ENCODE measurements at places on chromosomes 6 and 20.

DNA sequence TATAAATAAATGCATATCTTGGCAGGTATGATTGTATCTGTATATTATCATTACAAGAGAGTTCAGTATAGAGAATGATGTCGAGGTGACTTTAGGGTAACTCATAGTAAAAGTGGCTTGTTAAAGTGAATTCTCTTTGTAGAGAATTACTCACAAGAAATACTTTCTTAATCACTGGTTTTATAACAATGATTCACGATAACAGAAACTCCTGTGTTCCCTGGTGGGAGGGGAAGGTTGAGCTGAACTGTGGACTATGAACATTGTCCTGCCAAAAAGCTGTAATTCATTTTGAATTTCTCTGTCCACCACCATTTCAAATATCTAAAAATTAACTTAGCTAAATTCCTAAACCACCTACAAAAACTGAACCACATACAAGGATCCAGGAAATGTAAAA is 7.7 kb downstream of the TPMT start:
- DNase-seq, result peak; percentile 26

DNA sequence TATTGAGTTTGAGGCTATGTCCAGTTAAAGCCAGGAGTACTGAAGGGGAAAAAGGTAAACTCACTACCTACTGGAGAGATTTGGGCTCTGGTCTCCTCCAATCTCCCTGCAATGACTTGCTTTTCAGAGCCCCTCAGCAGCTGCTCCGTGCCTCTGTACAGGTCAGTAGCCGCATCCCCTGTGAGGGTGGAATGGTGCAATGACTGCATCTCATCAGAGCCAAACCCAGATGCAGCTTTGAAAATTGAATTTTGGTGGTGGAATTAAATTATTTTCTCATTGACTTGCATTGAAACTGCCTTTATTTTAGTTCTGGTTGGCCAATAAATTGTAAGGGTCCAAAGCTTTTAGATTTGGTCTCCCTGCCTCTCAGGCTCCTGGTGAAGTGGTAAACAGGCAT is 166.7 kb downstream of the DLL1 start:
- DNase-seq, result no peak

DNA sequence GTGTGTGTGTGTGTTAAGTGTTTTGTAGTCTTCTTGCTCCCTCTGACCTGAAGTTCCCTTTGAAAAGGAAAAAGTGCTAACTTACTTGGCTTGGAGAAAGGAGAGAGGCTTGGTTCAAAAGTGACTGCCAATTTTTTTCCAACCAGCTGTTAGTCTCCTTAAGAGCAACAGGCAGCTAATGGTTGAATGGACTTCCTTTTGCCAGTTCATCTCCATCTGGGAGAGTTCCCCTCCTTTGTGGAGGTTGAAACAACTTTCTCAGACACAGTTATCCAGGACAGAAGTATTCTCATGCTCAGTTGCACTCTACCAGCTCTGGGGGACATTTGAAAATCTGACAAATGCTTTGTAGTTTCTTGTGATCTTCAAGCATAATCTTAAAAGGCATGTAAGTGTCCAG is 4.5 kb downstream of the RIPOR2 start:
- DNase-seq, result no peak

DNA sequence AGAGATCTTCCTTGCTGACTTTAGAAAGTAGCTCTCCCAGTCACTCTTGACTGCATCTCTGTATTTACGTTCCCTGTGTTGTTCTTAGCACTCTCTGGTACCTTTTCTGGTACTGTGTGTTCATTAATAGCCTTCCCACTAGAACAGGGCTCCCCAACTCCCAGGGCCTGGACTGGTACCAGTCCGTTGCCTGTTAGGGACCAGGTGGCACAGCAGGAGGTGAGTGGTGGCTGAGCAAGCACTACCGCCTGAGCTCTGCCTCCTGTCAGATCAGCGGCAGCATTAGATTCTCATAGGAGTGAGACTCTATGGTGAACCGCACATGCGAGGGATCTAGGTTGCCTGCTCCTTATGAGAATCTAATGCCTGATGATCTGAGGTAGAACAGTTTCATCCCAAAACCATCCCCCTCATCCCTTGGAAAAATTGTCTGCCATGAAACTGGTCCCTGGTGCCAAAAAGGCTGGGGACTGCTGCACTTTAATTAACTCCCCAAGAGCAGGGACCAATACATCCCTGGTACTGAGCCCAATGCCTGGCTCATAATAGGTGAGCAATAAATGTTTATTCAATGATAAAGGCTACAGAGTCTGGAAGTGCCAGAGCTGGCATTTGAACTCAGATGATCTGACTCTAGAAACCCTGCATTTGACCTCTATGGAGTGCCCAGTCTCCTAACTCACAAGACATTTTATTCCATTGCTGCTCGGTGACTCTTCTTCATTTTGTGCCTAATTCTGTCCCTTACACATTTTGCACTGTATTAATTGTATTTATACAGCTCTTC is 11.0 kb downstream of the UTRN start:
- no peak for DNase-seq

- peak; percentile 47 for DNase-seq
These were observed 23.0 kb upstream of the CD24 start for GRCh38 chr6:106997392-106998158.

DNA sequence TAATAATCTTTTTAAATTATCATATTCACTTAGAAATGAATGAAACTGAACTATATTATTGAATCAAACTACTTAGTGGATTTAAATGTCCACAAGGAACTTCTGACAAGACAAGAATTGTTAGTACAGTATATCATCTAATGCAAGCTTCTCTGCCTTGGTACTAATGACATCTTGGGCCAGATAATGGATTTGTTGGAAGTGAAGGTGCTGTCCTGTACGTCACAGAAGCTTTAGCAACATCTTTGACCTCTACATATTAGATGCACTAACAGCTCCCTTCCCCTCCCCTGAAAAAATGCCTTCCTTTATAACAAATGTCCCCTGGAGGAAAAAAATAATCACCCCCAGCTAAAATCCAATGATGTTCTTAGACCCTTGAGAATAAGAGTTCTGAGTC is 695.8 kb upstream of the EYS start:
- DNase-seq, result no peak

DNA sequence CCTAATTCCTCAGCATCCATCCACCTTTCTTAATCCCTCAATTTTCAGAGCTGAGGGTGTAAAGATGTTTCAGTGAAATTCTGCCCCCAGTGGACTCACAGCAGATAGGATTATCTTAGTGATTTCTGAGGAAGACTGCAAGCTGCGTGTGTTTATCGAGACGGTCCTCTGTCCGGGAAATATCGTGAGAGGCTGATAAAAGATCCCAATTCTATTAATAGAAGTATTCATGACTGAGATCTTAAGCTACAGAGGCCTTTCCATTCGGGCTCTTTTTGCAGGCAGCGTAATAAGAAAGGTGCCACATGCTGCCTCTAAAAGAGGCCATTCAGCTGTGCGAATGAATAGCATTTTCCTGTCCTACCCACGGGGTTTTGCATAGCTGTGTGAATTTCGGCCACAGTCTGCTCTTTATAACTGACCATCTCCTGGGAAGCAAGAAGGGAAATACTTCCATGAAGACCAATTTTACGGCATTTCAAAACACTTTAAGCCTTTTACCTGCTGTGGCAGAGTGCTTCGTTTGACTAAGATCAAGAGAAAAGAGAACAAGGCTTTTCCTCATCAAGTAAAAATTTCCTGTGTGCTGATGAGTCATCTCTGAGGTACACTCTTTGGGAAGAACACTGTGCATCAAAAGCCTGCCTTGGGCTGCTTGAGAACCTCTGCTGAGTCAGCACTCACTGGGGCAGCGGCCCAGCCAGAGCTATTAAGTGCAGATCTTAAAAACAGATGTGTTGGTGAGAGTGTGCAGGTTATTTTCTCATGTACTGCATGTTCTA is 208.8 kb downstream of the ARHGAP18 start:
- DNase-seq, result no peak

- DNase-seq, result no peak
These were observed 104.9 kb upstream of the PRDM1 start for GRCh38 chr6:105981002-105981887.

- no peak for DNase-seq
These were observed at the start of gene C20orf204 for GRCh38 chr20:64035933-64036345. TSS of gene C20orf204 (plus strand) at chr20:64036182. CDS start at chr20:64036324, 142 bp downstream.

- peak; percentile 92 for DNase-seq
These were observed 15.0 kb downstream of the ACSS2 start for GRCh38 chr20:34891166-34892062.

- DNase-seq, result no peak
These were observed 158.2 kb upstream of the MCHR2 start for GRCh38 chr6:100152201-100152600.

DNA sequence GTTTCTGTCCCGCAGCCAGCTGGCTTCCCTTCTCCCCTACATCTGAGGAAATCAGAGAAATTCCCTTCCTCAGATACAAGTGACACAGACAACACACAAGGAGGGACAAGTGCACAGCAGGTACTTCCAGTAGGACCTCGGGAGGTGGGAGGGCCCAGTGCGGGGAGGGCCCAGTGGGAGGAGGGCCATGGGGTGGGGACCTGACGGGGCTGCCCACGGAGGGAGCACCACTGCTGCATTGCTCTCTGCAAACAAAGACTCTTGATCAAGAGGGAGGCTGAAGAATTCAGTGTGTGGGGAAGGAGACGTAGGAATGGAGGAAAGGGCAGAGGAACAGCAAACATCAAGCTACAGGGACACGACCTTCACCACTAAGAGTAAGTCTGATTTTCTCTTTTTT is 9.0 kb downstream of the TAP2 start:
- DNase-seq, result no peak

DNA sequence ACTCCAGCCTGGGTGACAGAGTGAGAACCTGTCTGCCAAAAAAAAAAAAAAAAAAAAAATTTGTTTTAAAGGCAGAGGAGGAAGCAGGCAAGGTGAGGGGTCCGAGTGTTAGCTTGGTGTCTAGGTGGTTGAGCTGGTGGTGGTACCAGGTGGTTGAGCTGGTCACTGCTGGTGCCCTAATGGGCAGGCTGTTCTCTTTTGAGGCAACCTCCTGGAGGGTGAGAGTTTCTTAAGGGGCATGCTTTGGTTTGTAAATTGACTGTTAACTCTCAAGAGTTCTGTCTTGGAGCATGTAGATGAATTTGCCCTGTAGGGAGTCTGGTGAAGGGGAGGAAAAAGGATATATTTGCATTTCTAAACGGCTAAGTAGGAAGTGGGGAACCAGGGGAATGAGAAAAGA is 52.7 kb downstream of the BANF2 start:
- no peak for DNase-seq

All from inflammatory macrophage treated with lipopolysaccharide for 4 hours (primary cell).